Activated CD4-positive, CD25-positive, alpha-beta regulatory T cell treated with anti-CD3 and anti-CD28 coated beads, Interleukin-2, amount 50 U/mL, for 16 hours (primary cell): ENCODE measurements at places on chromosomes 3 and 15.

DNA sequence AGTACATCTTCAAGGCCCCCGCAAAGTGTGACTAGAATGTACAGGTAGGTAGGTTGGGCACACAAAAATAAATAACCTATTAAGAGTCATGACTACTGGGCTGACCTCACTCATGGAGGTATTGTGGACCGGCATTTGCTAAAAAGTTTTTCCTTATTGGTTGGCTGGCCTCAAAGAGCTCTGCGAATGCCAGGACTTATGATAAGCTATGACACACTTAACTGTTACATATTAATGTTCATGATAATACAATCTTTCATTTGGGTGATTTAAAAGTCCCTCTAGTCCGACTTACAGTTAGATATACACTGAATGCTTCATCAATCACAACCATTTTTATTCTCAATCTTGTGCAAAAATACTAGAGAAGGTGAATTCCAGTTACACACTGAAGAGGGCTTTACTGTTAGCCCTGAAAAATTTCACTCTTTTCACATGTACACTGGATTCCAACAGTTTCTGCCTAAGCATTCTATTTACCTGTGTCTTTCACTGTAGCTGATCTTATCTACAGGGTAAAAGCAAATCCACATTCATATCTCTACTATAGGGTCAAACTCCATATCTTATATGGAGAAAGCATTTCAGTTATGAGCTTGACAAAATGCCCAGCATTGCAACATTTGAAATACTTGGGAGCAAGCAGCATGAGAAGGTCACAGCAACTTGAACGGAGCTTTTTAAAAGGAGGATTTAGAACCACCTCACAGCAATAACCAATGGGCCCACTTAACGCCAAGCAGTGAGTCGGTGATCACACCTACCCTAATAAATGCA is 329.1 kb downstream of the FOXP1 start:
- no peak for DNase-seq

GRCh38 chr15:70741677-70742293 is 21.6 kb downstream of the UACA start:
- DNase-seq = no peak

- no peak for DNase-seq
Measured at GRCh38 chr3:148070041-148070440, 627.7 kb upstream of the AGTR1 start.

- DNase-seq = no peak
Measured at GRCh38 chr3:127067116-127067910, 84.4 kb downstream of the PLXNA1 start.
